A549 treated with GW870086 at 1 μM for 4 hours (cell line): ENCODE measurements at places on chromosomes 12 and 14. TPM values are rescaled to one million over a fixed set of nuclear protein-coding genes. Genes with fewer than 3 reads are reported as not detected.

The NPAS3 gene
- total RNA-seq = not detected in 5 replicates

The GLIPR1 gene
- 25.6 to 33.9 TPM (median 29.8 TPM) in 5 replicates for total RNA-seq

The CORO1C gene
- total RNA-seq = 149 to 199 TPM (median 186 TPM) in 5 replicates

The LAG3 gene
- total RNA-seq = 0.94 to 2.1 TPM (median 1.5 TPM) in 5 replicates

The MMAB gene
- 27.9 to 34.8 TPM (median 30.8 TPM) in 5 replicates for total RNA-seq

The HOTAIR gene
- total RNA-seq = 0.10 to 0.40 TPM (median 0.23 TPM) in 5 replicates

The ADAM21 gene
- total RNA-seq = 0.05 to 0.06 TPM (median 0.05 TPM) in 3 of 5 replicates, not detected in the others

The CD4 gene
- not detected in 5 replicates for total RNA-seq

The KRT75 gene
- 0.08 to 0.26 TPM (median 0.10 TPM) in 5 replicates for total RNA-seq

The TCP11L2 gene
- 1.9 to 2.4 TPM (median 2.1 TPM) in 5 replicates for total RNA-seq
